ENCODE measurements at places on chromosomes 3 and 15.
A peak's percentile ranks its signal among the peaks of the same experiment; 100 is the strongest.

- no peak for DNase-seq
Measured at GRCh38 chr3:31278532-31278931, 254.2 kb upstream of the STT3B start.

- DNase-seq = no peak
Measured at GRCh38 chr3:156352728-156353127, 202.2 kb downstream of the SSR3 start.

GRCh38 chr3:29708884-29709283 is 428.0 kb downstream of the RBMS3 start:
- no peak for DNase-seq

GRCh38 chr15:32774022-32774421 is 56.2 kb downstream of the GREM1 start:
- peak; percentile 95 for DNase-seq

DNA sequence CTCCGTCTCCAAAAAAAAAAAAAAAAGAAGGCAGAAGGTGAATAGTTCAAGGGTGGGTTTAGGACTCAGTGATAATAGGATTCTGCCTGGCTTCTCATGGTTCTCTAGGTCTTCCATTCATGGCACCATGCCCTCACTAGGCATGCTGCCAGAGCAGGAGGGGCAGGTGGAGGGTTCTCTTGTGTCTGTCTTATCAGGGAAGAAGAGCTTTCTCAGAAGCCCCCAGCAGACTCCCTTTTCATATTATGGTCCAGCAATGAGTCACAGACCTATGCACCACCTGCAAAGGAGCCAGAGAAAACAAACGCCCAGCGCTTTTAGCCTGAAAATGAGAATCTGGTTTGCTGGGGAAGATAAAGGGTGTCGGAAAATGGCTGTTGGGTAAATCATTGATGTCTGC is 3.0 kb downstream of the CCR2 start:
- no peak for DNase-seq

GRCh38 chr3:4981665-4982494 is 2.6 kb downstream of the BHLHE40 start:
- peak; percentile 77 for DNase-seq
